ENCODE measurements at places on chromosomes 1 and 21.
A peak's percentile ranks its signal among the peaks of the same experiment; 100 is the strongest.

DNA sequence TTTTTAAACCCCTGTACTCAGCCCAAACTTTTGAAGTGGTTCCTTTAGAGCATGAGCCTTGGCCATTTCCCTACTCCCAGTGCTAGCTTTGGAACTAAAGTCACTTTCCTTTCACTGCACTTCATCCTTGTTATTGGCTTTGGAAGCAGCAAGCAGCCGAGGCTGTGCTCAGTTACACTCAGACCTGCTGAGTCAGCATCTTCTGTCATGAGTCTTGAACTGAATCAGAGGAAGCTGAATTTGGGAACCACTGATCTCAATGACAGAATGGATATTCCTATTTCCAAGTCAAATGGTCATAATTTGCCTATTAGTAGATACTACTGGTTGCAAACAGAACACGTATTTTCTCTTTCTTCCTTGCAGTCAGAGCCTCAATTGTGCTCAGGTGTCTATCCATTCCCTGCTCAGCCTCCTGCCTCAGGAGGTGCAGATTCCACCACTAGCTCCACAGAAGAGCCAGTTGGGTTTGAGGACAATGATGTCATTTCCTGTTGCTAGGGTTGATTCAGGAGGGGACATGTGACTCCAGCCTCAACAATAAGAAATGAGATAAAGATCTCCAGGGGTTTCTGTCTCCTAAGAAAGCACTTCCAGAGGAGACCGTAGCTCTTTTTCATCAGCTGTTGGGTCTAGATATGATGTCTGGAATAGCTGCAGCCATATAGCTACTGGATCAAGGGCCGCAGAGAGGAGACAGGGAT is 44.9 kb upstream of the NTPCR start:
- DNase-seq, result peak; percentile 22

GRCh38 chr1:42747125-42747524 is 7.1 kb upstream of the CLDN19 start:
- no peak for DNase-seq

DNA sequence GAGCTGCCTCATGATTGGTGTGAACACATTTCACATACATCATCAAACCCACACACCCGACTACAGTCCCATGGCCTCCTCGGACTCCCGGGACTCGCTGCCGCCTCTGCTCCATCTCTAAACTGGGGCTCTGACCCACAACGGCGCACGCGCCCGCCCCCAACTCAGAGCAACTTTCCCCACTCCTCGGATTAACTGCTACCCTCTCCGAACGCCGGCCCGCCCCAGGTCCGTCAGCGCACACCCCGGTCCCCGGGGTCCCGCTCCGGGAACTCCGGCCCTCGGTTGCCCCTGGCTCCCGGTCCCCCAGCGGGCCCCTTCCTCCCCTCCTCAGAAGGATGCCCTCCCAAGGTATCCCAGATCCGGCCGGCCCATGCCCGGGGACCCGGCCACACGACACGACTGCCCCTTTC is 740 bp downstream of the DSTYK start:
- peak; percentile 20 for DNase-seq

GRCh38 chr1:24944318-24944717 is 14.2 kb upstream of the RUNX3 start:
- DNase-seq, result no peak

GRCh38 chr1:2611621-2612437 is 21.0 kb downstream of the MMEL1 start:
- DNase-seq, result no peak

GRCh38 chr1:151756291-151756690 is 7.0 kb downstream of the MRPL9 start:
- DNase-seq, result peak; percentile 46

DNA sequence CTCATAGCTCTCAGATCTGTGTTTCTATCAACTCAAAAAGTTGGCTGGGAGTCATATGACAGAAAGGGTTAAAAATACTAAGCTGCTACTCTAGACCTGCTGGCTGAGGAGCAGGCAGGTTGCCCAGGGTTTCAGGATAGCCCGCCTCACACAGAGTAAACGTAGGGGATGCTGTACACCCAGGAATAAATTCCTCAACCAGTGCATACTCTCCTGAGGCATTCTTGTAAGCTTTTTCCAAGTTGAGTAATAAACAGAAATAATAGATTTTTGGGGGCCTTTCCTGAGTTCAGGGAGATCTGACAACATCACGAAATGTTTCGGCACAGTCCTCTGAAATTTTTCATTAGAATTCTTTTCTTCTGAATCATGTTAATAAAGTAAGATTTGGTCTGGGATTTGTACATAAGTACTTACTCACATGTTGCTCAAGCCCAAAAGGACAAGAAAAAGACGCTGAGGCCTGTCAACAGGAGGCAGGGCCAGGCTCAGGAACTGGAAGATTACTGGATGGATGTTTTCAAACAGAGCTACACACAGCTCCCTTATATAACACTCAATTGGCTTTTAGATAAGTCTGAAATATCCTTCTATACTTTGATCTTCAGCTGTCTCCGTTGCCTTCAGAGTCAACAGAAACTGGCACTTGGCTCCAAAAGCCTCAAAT is 41.0 kb downstream of the TGFBR3 start:
- DNase-seq, result peak; percentile 95

GRCh38 chr1:85278853-85279314 is 2.5 kb upstream of the BCL10 start:
- DNase-seq, result peak; percentile 96

GRCh38 chr1:180611016-180611930 is 20.5 kb upstream of the XPR1 start:
- peak; percentile 30 for DNase-seq

GRCh38 chr1:223775711-223776074 is 63.4 kb downstream of the CAPN2 start:
- no peak for DNase-seq

GRCh38 chr1:118871582-118872171 is 116.5 kb downstream of the TBX15 start:
- no peak for DNase-seq

- no peak for DNase-seq
Measured at GRCh38 chr1:73943270-73943669, 254.7 kb downstream of the LRRIQ3 start.

GRCh38 chr1:196933531-196934189 is 9.9 kb upstream of the CFHR2 start:
- no peak for DNase-seq

- no peak for DNase-seq
Measured at GRCh38 chr1:181095763-181096184, 7.3 kb downstream of the IER5 start.

DNA sequence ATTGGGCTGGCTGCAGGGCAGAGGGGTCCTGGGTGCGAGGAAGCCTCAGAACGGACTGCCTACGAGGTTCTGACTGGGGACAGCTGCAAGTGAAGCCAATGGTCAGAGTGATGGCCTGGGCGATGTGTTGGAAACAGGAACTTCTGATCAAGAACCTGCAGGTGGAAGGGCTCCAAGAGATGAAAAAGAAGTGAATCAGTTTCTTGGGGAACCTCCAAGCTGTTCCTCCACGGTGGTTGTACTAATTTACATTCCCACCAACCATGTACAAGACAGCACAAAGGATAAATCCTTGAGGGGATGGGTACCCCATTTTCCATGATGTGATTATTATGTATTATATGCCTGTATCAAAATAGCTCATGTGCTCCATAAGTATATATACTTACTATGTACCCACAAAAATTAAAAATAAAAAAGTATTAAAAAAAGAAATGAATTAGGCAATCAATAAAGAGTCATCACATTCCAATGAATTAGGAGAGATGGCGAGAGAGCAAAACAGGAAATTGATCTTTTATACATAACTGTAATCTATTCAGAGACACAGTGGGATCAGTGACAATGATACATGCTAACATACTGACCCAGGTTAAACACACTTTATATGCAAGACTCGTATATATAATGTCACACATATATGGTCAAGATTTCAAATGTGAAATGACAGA is 58.1 kb downstream of the PTPN14 start:
- peak; percentile 31 for DNase-seq

DNA sequence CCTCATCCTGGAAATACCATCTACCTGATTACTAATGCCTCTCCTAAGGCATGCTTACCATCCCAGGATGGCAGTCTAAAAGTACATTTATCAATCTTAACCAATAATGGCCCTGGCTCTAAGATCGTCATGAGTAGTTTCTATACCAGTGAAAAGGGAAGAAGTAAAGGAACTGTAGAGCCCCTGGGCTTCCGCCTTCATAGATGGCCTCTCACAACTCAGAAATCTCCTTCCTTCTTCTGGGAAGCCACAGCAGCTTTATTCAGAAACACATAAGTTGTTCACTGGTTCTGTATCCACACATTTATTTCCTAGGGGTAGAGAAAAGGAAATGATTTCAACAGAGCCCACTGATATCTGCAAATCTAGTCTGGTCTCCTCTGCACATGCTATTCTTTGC is 41.0 kb upstream of the CD5L start:
- no peak for DNase-seq

DNA sequence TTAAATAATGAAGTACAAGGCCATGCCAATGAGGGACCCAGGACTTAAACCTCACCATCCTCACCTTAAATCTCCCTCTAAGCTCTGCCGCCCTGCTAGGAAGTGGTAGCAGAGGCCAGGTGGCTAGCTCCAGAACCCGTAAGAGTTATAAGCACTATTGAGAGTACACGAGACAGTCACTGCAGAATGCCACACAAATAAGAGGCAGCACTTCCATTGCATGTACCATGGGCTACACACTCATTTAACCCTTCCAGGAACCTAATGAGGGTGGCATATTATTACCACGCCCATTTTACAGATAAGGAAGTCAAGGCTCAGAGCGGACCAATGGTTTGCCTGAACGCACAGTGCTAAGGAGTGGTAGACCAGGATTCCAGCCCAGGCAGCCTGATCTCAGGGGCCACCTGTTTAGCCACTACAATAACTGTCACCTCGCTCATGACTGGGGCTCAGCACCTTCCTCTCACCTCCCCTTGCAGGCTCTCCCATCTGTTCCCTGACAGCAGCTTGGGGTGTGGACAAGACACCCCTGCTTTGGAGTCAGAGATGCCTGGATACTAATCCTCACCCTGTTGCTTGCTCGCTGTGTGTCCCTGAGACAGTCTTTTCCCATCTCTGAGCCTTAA is 54.8 kb upstream of the ID3 start:
- no peak for DNase-seq

DNA sequence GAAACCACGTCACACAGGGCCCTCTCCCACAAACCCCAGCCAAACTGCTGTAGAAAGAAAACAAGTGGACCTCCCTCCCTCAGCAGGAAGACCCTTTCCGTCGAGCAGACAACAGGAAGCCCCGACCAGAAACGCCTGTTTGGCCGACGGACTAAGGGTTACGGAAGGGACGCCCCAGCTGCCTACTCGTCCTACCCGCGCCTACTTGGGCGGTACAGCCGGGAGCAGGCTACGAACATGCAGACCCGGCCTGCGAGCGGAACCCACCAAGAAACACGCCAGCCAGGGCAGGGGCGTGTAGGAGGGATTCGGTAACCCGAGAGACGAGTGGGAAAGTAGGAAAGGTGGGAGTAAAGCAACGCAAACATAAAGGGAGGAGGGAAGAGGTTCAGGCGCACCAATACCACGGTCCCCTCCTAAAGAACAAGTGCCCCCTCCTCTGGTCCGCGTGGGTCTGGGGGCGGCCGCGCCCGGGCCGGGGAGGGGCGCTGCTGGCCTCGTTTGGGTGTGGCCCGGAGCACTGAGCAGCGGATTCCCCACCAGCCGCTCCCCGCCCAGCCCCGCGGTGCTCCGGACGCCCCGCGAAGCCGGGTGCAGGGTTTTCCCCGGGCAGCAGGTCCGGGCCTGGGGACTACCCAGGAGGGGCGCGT is 450 bp downstream of the S100A10 start:
- peak; percentile 46 for DNase-seq

DNA sequence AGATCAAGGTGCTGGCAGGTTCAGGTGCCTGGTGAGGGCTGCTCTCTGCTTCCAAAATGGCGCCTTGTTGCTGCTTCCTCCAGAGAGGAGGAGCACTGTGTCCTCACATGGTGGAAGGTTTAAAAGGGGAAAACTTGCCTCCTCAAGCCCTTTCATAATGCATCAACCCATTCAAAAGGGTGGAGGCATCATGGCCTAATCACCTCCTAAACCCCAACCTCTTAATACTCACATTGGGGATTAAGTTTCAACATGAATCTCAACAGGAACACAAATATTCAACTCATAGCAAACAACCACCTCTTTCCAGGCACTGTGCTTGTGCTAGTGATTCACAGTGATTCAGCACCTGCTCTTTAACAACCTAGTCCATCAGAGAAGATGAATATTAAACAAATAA is 4.2 kb downstream of the S100A12 start:
- no peak for DNase-seq
